Skeletal muscle cell (primary cell): ENCODE measurements at places on chromosomes 5 and 9.

- no peak for DNase-seq
Observed at GRCh38 chr9:73565833-73566465, 414.3 kb downstream of the ANXA1 start.

GRCh38 chr9:109801484-109801883 lies 21.5 kb downstream of the PALM2AKAP2 start:
- DNase-seq = no peak

DNA sequence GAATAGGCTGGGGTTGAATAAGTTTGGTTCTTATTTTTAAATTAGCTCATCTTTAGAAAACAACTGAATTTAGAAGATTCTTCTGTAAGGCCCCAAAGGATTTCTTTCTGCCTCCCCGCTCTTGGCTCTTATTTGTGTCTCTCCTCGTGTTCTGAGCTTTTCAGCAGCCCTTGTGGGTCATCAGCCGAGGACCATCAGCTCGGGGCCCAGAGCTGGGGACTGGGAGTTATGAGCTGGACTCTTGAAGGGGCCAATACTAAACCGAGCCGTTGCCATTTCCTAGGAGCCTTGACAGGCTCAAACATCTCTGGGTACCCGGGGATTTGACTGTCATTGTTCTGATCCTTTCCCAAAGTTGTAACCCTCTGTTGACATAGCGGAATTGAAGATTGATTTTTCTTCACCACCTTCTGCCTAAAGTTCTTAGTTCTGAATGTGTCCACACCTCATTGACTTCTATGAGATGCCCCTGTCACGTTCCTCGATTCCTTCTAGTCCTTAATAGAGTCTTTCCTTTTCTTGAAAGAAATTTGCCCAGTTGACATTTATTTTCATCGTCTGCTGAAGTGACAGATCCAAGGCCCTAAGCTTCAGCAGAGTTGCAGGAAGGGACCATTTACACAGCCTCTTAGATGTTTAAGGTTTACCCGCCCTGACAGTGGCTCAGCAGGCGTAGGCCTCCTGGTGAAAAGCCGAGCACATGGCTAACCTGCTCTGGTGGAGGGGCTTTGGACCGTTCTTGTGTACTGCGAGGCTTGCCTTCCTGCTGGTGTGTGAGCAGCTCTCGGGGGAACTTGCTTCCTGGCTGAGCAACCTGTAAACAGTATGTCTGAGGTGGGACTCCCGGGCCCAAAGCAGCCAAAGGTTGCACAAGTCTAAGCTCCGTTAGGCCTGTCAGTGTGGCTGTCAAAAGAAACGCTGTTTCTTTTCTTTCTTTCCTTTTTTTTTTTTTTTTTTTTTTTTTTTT lies 24.0 kb downstream of the ABL1 start:
- DNase-seq = no peak

DNA sequence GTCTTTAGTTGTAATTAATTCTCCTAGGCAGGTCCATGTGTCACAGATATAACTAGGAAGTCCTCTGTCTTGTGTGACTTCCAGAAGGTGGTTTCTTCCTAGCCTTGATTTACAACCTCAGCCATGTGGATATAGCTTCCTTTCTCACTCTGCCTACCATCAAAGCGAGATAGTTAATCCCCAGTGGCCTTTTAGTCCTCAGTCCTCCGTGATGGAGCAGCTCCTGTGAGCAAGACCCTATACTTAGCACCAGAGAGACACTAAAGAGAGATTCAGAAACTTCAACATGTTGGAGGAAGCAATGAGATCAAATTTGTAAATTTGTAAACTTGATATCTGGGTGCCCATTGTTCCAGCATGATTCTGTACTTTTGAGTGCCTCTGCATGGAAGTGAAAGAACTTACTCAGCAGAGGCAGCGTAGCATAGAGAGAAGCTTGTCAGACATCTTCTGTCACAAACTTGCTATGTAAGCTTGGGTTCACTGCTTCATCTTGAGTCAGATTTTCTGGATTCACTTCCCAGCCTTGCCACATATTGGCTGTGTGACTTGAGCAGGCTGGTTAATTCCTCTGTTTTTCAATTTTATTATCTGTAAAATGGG lies 170.2 kb upstream of the NR3C1 start:
- DNase-seq = no peak

DNA sequence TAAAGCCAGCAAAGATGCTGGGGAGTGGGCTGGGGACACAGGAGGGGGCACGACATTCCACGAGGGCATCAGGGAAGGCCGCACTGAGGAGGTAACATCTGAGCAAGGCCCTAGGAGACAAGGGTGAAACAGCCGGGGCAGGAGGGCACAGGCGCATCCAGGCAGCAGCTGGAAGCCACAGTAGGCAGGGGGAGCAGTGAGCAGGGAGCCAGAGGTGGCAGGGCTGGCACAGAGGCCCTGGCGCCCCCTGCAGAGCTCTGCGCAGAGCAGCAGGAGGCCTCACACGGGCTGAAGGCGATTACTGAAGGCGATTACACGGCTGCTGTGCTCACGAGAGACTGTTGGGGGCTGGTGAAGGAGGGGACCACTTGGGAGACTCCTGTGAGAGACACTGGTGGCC lies 15.4 kb downstream of the LMAN2 start:
- no peak for DNase-seq

DNA sequence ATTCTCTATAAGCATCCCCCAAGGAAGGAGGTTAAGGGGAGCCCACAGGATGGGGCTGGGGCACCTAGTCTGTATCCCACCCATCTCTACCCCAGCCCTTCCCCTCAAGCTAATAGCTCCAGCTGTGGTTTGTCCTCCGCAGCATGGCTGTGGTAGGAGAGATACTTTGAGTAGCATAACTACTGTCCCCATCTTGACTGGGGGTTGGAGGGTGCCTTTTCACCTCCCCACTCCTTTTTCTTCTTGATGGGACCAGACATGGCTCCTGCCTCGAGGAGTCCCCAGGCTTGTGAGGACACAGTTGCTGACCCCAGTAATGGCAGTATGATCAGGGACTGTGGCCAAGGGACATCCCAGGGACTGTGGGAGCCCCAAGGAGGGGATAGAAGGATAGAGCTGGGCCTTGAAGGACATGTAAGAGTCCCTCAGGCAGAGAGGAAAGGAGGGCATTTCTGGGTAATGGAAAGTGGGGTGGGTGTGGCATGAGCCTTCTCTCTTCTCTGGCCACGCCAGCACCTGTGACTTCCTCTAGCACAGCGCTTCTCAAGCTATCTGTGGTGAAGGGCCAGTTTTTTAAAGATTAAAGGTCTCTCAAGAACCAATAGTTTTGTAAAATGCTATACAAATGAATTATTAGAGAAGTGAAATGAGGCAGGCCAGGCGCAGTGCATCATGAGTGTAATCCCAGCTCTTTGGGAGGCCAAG lies 14.0 kb downstream of the OLFML2A start:
- no peak for DNase-seq

GRCh38 chr9:80447876-80448275 lies 876.1 kb downstream of the TLE4 start:
- no peak for DNase-seq

GRCh38 chr5:4570047-4570995 lies 569.8 kb upstream of the ADAMTS16 start:
- DNase-seq = no peak

DNA sequence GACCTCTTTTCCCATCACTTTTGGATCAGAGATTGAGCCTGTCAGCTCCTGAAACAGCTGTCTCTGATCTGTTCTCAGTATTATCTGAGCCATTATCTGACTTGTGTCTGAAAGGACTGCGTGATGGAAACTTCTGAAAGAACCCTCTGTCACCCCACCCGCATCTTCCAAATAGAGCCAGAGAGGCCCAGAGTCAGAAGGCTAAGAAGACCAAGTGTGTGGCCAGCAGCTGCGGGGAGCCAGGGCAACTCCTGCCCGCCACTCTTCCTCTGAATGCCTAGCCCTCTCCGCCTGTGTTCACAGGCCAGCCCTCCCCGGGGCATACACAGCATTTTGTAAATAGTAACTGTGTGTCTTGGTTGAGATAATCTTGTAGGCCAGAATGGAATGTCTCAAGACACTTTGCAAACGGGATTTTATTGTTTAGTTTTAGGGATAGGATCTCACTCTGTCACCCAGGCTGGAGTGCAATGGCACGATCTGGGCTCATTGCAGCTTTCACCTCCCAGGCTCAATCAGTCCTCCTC lies 92.7 kb downstream of the AOPEP start:
- DNase-seq = no peak

GRCh38 chr5:143653256-143653655 lies 158.7 kb upstream of the HMHB1 start:
- no peak for DNase-seq

- DNase-seq = peak; percentile 31
Observed at GRCh38 chr5:178230879-178231538, 1.6 kb downstream of the PHYKPL start.

DNA sequence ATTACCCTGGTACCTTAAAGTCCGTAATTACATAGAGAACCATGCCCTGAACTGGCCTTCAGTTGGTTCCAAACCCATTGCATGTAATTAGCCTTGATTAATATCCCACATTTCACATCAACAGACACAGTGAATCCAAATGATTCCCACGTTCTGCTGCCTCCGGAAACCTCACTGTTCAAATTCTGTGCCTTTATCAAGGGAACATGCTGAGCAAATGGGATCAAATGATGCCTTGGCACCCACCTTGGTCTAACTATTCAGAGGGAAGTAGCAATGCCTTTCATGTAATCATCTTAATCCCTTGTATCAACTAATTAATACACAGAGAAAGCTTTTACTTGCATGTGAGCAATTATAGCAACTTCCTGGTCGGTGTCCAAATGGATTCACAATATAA lies 100.6 kb downstream of the EFNA5 start:
- DNase-seq = no peak

GRCh38 chr5:158869854-158870253 lies 229.9 kb downstream of the EBF1 start:
- no peak for DNase-seq

DNA sequence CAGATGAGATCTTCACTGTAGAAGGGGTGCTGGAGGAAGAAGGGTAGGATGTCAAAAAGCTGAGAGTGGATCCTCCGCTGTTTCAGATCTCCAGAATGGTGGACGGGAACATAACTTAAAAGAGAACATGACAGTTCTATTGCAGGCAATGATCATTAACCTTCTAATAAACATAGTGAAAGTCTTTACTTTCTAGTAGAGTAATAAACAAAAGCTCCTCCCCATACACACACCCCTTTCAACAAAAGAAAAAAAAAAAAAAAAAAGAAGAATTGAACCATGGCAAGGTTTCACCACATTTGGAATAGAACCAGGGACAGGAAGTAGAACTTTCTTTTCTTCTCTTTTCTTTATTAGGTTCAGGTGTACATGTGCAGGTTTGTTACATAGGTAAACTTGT lies 768.1 kb upstream of the RIOK2 start:
- DNase-seq = no peak

DNA sequence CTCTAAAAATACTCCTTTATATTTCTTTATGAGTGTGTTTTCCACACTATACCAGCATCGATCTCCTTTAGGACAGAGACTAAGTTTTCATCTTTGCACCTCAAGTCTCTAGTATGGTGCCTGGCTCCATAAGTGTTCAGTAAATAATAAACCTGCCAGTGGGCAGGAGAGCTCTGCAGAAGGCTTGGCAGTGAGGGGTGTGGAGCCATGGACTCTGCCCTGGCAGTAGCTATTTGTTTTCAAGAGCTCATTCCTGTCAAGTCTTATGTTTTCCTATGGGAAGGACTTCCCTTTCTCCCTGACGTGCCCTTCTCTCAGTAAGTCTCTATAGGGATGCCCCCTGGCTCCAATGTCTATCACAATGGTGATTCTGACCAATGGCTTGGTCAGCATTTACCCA lies 252.2 kb downstream of the PIK3R1 start:
- DNase-seq = no peak

DNA sequence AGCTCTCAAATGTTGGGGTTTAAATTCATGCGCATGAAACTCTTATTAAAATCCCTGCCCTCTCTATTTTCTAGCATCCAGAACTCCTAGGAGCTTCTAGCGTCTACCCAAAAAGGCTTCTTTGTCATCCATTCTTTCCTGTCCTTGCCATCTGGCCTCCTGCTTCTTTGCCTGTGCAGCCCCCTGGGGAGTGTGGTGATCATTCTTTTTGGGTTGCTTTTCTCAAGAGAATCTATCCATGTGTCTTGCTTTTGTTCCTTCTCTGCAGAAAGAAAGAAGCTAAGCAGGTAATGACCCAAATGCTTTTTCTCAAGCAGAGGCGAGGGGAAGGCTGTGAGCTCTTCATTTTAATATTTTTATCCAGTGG lies 26.6 kb downstream of the SKP2 start:
- DNase-seq = no peak

- no peak for DNase-seq
Observed at GRCh38 chr9:133881671-133882381, 110.3 kb downstream of the VAV2 start.

- no peak for DNase-seq
Observed at GRCh38 chr5:78795757-78796156, 147.2 kb upstream of the LHFPL2 start.

DNA sequence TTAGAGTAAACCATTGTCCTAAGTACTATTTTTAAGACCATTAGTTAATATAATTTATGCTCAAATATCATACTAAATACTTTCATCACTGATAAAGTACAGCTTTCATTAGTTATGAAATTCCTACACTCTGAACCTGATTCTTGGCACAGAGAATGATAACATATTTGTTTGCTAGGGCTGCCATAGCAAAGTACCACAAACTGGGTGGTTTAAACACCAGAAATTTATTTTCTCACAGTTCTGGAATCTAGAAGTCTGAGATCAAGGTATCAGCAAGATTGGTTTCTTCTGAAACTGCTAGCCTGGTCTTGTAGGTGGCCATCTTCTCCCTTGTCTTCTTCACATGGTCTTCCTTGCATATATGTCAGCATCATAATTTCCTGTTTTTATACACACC lies 608.4 kb downstream of the TLE1 start:
- no peak for DNase-seq

DNA sequence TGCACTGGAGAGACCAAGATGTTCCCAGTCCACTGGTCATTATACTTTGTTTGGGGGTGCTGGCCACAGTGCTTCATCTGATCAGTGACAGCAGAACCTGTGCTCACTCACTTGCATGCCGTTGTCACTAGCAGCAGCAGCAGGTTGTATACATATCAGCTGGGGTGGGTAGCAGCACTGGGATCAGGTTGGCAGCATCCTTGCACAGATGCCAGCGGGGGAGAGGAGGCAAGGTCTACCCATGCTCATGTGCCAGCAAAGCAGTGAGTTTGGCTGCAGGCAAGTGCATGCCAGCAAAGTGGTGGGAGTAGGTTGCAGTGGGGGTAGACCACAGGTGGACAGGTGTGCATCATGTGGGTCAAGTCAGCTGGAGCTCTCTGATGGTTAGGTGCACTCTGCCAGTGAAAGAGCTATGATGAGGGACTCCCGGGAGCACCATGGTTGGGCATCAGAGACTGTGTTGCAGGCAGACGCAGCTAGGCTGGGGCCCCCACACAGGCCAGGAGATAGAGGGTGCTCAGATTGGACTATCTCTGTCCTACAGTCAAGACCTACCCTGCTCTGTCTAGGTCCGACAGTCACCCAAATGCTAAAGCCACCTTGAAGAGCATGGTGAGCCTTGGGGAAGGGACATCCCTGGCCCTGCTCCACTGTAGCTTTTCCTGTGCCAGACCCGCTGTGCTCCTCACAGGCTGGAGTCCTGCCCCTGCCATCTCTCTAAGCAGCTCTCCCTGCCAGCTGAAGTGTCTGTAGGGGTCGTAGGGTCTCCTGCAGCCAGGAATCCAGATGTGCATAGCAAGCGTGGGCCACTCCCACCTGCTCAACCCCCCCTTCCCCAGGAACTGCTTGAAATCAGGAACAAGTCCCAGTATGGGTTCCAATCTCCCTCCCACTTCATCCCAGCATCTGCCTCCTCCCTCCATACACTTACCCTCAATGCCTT lies 119.8 kb downstream of the RNF180 start:
- DNase-seq = no peak

GRCh38 chr5:98573834-98574320 lies 199.6 kb upstream of the RGMB start:
- no peak for DNase-seq
